ENCODE measurements at places on chromosomes 1 and 21.
A peak's percentile ranks its signal among the peaks of the same experiment; 100 is the strongest.

DNA sequence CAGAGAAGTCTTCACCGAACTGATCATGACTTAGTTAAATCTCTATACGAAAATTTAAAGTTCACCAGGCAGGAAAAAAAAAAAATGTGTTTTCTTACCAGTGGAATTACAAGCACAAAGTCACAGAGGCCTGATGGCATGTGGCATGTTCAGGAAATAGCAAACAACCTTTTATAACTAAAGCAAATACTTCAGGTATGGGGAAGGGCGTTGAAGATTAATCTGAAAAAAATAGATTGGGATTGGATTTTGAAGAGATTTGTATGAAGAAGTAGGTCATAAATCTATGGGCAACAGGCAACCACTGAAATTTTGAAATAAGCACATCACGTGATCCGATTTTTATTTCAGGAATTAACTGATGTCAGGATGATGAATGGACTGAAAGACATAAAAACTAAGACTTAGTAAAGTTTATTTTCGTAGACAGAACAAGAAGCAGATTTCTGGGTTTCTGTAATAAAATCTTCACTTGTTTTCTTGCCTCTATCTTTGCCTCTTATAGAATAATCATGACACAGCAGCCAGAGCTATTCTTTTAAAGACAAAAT, 295.9 kb upstream of the ADGRL4 start:
- DNase-seq: no peak

DNA sequence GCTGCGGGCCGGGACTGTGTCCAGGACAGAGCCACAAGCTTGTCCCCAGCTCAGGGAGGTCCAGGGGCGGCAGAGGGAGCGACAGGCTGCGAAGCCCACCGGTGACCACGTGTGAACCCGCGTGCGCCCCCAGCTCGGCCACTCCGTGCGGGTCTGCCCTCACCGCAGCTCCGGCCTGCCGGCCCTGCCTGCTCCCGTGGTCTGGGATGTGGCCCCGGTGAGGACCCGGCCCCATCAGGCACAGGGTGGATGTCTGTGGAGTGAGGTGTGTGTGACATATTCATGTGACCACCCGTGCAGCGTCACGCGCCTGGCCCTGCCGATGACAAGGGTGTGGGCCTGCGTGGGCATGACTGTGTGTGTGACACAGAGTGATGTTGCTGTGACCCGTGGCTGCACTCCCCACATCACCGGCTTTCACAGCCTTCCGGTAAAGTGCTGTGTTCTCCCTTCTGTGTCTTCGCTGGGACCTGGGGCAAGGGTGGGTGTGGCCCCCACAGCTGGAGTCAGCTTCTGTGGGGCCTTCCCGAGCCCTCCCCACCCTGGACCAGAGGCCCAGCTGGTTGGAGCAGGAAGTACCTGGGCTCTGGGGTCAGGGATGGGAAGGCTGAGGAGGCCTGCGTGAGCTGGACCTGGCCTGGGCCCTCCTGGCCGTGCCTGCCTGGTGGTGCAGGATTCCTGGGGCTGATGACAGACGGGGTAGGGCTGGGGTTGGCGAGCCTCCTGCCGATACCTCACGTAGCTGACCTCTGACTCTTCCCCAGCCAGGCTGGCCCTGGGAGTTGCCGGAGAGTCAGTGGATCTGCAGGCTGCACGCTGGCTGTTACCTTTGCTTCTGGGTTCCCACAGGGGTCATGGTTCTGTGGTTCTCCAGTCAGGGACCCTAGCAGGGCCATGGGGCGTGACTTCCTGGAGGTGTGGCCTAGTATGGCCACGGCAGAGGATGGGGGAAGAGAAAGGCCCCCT, 4.1 kb downstream of the RNF223 start:
- DNase-seq: no peak

- no peak for DNase-seq
Observed at GRCh38 chr1:33255347-33256220, 708 bp upstream of the ZNF362 start.

DNA sequence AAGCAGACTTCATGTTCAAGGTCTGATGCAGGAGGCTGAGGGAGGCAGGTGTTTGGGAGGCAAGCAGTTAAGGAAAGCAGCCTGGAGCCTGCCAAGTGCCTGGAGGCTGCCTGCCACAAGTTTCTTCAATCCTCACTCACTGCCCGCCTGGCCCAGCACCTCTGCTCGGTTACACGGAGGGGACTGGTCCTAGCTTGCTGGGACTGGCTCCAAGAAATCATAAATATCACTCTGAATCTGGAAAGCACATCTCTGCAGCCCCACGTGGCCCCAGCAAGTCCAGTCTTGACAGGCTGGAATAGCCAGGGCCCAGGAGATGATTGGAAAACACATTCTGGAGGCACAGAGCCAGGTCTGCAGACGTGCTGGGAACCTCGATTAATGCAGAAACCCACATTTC, 83.9 kb downstream of the BCAR3 start:
- peak; percentile 53 for DNase-seq

DNA sequence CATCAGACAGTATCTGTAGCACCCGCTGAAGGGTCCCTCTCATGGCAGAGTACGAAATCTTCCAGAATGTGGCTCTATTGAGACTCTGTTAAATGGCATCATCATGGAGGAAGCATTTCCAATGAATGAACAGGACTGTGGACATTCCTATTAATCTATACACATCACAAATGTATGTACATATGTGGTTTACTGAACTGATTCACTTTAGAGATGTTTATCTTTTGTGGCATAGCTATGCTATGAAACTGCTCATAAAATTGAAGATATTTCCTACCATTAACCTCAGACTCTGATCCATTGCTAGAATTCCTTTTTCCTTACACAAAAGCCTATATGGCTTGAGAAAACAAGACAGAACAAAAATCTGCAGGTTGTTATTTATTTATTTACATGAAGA, 259.6 kb upstream of the RRP15 start:
- DNase-seq: peak; percentile 3

GRCh38 chr1:242515555-242515954, 8.9 kb downstream of the PLD5 start:
- DNase-seq: no peak
